ENCODE measurements at places on chromosomes 4 and X. TPM values are rescaled to one million over a fixed set of nuclear protein-coding genes. Genes with fewer than 3 reads are reported as not detected.

- DNase-seq = no peak
- no peak overlapping the region for H3K4me3 ChIP-seq
- peaks cover 6% of the 10 kb centered on the region for H3K4me1 ChIP-seq
- no peaks in the 10 kb centered on the region for H3K36me3 ChIP-seq
- no peaks in the 10 kb centered on the region for H3K27me3 ChIP-seq
- no peak overlapping the region for H3K27ac ChIP-seq
Measured at GRCh38 chr4:155578726-155579370, 87.8 kb upstream of the GUCY1A1 start.

DNA sequence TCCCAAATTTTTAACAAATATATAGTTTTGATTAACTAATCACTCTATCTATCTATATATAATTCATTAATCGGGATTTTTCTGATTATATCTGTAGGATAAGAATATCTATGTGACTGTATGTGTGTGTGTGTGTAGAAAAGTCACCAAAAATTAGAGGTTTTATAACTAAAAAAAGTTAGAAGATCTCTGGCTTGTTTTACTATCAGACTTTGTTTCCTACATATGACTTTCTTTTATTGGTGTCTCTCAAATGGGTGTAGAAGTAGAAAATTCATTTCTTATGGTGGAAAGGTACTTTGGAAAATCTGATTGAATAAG is 26.7 kb upstream of the TMPRSS11D start:
- H3K27me3 ChIP-seq = no peaks in the 10 kb centered on the region
- no peak for DNase-seq
- H3K4me3 ChIP-seq = no peak overlapping the region
- no peaks in the 10 kb centered on the region for H3K4me1 ChIP-seq
- H3K27ac ChIP-seq = no peak overlapping the region
- no peaks in the 10 kb centered on the region for H3K36me3 ChIP-seq

CT55 gene
- not detected for total RNA-seq

DNA sequence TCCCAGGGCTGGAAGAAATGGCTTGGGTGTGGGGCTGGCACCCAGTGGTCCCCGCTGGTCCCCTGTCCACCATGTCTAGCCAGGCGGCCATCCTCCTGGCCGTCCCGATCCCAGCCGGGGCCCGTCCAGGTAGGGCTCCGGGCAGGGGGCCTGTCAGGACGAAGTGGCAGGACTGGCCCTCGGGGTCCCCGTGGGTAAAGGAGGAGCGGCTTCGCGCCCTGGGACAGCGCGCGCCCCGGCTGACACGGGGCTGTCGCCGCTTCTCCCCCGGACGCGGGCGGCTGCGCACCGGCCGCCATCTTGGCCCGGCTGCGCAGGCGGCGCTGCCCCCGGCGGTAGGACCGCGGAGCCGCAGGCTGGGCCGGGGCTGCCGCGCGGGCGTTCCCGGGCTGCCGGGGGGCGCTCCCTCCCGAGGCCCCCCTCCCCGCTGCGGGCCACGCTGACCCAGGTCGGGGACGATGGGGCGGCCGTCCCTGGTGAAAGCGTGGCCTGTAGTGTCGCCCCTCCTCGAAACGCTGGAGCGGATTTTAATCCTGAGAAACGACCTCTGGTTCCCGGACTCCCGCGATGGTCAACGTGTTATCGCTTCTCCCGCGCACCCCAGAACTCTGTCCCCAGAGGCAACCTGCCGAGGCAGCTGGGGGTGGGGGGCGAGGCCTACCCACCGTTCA is 60.4 kb upstream of the BCOR start:
- H3K27me3 ChIP-seq = no peaks in the 10 kb centered on the region
- H3K27ac ChIP-seq = peak overlapping the region; percentile 81
- no peaks in the 10 kb centered on the region for H3K36me3 ChIP-seq
- H3K4me1 ChIP-seq = peaks cover 39% of the 10 kb centered on the region
- peak overlapping the region; percentile 57 for H3K4me3 ChIP-seq

DNA sequence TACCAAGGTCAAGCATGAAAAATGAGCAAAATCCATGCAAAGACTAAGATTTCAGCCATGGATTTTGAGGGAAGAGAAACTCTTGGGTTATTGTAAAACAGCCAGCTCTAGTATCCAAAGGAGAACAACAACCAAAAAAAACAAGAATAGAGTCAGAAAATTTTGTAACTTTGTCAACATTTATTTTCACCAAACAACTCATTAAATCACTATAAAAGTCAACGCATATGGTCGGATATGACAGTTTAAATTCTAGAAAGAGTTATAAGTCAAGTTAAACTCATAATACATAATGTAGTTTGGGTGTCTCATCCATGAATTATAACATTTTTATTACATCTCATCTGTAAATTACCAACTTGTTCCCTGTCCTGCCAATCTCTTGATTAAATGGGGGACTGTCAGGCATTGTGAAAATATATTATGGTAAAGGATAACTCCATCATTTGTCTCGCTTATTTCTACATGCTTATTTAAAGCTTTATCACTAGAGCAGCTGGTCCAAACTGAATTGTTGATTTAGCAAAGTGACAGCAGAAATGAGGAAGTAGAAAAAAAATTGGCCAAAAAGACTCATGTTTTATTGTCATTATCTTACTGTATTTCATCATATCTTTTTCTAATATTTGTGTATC is 224.8 kb upstream of the NOCT start:
- H3K36me3 ChIP-seq = no peaks in the 10 kb centered on the region
- no peak for DNase-seq
- H3K4me1 ChIP-seq = no peaks in the 10 kb centered on the region
- H3K27me3 ChIP-seq = no peaks in the 10 kb centered on the region
- H3K4me3 ChIP-seq = no peak overlapping the region

GSTCD gene
- 3.5 TPM for total RNA-seq

DNA sequence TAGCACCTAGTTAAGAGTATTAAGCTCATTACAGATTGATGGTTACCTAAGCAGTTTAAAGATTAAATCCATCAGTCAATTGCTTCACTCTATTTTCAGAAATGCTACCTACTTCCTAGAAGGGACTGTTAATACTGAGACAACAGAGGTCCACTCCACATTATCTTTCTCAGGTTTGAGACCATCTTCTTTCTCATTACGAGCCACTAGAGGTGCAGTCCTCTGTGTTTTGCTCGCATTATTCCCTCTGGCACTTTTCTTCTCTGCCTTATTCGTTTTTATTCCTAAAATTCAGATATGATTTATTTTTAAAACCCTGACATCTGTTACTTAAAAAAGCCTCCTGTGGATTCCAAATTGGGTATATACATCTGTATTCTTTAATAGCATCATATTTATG is 459.1 kb downstream of the FSTL5 start:
- no peaks in the 10 kb centered on the region for H3K36me3 ChIP-seq
- no peak overlapping the region for H3K27ac ChIP-seq
- no peaks in the 10 kb centered on the region for H3K27me3 ChIP-seq
- DNase-seq = no peak
- no peaks in the 10 kb centered on the region for H3K4me1 ChIP-seq
- H3K4me3 ChIP-seq = no peak overlapping the region

DNA sequence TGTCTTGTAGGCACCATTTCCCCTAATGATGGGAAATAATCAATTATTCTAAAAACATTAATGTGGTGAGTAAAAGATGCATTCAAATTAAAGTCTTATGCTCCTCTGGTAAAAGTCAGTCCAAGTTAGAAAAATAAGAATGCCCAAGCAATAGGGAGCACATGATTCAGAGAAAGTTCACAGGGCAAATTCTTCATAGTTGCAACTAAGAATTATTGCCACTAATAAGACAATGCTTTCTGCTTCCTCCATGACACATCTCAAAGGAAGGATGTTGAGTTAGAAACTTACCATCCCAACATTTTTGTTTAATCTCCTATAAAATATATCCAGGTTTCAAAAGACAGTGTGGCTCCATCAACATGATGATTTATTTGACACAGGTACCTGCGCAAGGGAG is 26.3 kb downstream of the PHOX2B start:
- no peaks in the 10 kb centered on the region for H3K4me1 ChIP-seq
- no peak overlapping the region for H3K27ac ChIP-seq
- no peaks in the 10 kb centered on the region for H3K36me3 ChIP-seq

DNA sequence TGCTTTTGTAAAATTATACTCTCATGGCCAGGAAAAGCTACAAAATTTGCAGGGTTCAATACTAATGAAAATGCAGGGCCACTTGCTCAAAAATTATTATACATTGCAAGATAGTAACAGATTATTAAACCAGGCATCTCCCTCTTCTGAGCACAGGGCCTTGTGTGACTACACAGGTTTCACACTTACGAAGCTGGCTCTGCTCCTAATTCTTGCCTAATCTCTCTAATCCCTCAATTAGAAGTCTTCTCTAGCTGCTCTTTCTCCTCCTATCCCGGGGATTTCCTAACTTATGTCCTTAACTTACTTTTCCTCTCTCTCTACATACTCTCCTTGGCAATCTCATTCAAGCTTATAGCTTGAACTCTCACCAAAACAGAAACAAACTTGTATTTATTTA is 168.3 kb downstream of the AREG start:
- no peaks in the 10 kb centered on the region for H3K27me3 ChIP-seq
- no peaks in the 10 kb centered on the region for H3K36me3 ChIP-seq
- no peak overlapping the region for H3K4me3 ChIP-seq
- no peaks in the 10 kb centered on the region for H3K4me1 ChIP-seq

MAOB gene
- 78.0 TPM for total RNA-seq

DNA sequence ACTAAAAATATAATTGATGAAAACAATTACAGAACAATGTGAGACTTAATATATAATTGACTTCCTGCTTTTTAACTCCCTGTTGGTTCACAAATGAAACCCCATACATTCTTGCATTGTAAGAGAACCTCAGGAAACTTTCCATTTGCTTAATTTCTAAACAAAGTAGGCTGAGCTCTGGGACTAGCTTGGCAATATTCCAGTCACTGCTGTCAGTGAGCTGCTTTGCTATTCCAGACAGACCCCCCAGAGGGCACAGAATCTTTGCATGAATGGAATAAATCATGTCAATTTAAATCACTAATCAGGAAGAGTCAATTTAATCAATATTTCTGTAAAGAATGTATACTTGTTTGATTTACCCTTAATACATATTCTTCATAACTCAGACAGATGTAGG is 110.6 kb downstream of the NEXMIF start:
- H3K4me3 ChIP-seq = no peak overlapping the region
- no peaks in the 10 kb centered on the region for H3K4me1 ChIP-seq
- H3K27me3 ChIP-seq = no peaks in the 10 kb centered on the region
- no peak for DNase-seq
- H3K27ac ChIP-seq = no peak overlapping the region
- no peaks in the 10 kb centered on the region for H3K36me3 ChIP-seq

DNA sequence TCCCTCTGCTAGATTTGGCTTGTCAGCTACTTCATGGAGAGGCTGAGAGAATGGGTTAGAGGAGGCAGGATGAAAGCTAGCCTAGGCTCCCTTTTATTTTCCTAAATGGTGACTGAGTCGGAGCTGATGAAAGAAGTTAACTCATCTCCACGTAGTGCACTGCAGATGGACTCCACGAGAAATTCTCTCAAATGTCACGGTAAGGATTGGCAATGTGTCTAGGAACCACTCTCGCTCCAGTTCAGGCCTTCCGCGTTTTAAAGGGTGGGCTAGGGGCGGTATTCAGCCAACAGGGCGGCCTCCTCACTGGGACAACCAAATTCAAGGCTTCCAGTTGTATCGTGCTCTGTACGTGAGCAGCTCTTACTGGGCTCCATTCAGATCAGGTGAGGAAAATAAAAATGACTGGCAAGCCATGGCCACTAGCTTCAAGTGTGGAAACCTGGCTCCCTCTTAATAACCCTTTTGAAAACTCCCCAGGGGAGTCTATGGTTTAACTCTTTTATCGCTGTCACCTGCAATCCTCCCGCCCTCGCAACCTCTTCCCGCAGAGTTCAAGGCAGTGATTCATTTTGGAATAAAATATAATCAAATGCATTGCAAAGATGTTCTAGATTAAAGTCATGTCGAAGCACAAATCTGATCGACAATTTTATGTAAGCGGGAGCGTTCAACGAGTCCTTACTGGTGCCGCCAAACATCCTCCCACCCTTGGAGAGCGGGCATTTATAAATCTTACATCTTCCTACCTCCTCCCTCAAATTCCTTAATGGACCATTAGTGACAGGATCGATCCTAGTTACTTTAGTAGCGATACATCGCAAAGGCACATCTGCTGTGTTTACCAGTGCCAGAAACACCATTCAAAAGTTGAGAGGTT is 1.2 kb downstream of the SPOCK3 start:
- H3K36me3 ChIP-seq = no peaks in the 10 kb centered on the region
- H3K27ac ChIP-seq = no peak overlapping the region
- H3K27me3 ChIP-seq = peaks cover 5% of the 10 kb centered on the region
- no peak for DNase-seq
- no peaks in the 10 kb centered on the region for H3K4me1 ChIP-seq

MAGED1 gene
- 97.1 TPM for total RNA-seq

CUL4B gene
- 19.7 TPM for total RNA-seq

DNA sequence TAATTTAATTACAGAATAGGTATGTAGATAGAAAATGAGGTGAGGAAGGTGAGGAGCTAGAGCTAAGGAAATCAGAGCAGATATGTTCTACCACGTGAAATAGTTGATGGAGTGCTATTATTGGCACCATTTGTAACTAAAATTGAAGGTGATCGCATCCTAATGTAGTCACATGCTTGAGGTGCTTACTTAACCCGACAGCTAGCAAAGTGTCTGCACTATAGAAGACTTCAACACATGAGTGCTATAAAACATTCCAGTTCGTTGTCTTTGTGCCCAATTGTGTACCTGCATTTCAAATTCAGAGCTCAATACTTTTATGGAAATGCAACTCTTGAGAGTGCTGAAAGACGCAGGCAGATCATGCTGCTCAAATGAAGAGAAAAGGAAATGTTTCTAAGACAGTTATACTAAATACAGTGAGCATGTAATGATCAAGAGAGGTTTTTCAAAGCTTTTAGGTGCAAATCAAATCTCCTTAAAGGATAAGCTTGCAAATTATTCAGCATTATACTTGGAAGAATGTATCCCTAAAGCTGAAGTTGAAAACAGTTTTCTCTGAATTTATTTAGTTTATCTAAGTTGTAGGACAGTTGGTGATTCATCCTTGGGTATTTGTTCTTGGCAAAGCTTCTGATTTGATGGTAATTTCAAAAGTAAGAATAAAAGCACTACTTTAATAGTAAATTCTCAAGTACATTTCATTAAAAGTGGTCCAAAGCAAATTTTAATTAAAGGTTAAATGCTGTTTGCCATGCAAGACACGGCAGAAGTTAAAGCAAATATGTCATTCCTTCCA is 223.9 kb upstream of the EPHA5 start:
- DNase-seq = no peak
- H3K4me1 ChIP-seq = no peaks in the 10 kb centered on the region
- no peak overlapping the region for H3K4me3 ChIP-seq
- no peak overlapping the region for H3K27ac ChIP-seq
- no peaks in the 10 kb centered on the region for H3K36me3 ChIP-seq
